ENCODE measurements at places on chromosomes 7 and 10. TPM values are rescaled to one million over a fixed set of nuclear protein-coding genes. Genes with fewer than 3 reads are reported as not detected.

DNA sequence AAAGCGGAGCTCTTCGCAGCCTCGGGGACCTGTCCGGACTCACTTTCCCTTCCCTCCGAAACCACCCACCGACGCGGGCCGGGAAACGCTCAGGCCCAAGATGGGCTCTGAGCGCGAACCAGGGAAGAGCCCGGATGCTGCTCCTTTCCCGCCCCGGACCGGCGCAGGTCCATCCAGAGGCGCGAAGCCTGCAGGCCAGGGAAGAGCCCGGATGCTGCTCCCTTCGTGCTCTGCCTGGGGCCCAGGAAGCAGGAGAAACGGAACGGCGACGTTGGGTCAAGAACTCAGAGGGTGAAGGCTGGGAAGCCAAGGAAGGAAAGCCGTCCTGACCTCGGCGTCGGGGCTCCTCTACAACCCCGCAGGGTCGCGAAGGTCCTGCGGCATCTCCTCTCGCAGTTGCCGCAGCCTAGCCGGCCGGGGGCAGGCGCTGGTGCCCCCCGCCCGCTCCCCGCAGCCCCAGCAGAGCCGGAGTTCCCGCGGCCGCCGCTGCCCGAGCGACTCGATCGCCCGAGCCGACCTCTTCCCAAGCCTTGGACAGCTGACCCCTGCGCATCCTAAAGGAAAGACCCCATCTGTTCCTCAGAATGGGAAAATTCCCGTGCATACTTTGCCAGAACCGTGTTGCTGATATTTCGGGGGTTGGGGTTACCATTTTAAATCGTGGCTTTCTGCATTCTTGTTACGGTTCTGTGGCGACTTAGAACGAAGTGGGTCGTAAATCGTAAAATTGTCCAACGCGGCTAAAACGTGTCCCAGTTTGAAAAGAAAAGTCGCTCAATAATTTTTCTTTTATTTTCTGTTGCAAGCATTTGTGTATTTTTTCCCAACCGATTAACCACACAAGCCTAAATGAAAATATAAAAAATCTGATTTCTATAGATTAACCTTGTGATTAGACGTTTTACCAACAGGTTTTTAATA is 7.5 kb downstream of the HOXA1 start:
- no peak for DNase-seq

- DNase-seq = no peak
These were observed 8.2 kb upstream of the NXPH1 start for GRCh38 chr7:8425223-8425622.

- no peak for DNase-seq
These were observed 23.9 kb upstream of the LEP start for GRCh38 chr7:128217030-128217805.

ASZ1 gene
- polyA plus RNA-seq = not detected

DNA sequence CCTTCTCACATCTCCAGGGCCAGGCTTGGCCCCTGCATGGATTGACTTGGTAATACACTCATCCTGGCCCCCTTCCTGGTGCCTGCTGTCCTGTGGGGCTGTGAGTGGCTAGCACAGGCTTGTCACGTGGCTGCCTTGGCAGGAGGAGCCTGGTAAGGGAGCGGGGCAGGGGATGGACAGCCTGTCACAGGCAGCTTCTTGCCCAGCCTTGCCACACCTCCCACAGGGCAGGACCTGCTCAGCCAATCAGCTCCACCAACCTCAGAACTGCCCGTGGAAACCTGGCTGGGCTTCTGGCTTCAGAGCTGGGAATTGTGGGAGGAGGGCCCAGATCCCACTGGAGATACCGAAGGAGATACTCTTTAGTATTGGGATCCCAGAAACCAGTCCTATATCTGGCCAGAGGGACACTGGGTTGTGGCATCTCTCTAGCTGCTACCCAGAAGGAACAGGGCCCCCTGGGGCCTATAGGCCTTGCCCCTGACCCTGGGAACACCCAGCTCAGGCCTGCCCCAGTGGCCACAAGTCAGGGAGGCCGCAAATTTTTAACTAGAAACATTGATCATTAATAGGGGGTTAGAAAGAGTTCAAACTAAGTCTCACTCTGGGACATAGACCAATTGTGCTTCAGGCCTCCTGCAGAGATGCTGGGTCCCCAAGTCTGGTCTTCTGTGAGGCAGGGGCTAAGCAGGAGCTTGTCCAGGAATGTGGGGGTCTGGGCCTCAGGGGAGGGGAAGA is at the start of gene HOGA1:
TSS of gene HOGA1 (plus strand) at position 330 of the 738 bp plus-strand sequence. CDS start at position 645, 315 bp downstream.
- peak; percentile 52 for DNase-seq

DNA sequence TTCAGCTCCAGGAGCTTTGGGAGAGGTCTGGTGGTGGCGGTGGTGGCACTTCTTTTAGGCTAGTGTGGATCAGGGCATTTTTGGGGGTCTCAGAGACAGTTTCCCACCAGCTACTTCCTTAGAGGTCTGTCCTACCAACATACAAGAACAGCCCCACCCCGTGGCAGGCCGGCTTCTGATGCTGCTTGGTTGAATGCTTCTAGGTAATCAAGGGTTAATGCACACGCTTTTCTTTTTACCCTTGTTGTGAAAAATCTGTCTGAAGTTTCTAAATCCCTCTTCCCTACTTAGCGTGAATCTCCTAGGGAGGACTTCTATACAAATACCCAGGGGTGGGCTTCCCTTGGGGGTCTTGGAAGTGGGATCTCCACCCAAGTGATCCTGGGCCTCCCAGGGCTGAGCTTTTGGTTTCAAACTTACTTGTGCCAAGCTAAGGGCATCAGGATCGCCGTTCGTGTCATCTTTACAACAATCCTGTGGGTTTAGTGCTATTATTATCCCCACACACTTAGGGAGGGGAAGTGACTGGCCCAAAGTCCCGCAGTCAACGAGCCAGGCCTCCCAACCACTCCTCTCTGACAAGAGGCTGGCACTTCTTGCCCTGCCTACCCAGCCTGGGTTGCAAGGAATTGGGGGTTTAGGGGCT is 1.7 kb downstream of the SH2B2 start:
- no peak for DNase-seq

GRCh38 chr10:7370511-7370910 is 40.3 kb downstream of the SFMBT2 start:
- DNase-seq = no peak

DNA sequence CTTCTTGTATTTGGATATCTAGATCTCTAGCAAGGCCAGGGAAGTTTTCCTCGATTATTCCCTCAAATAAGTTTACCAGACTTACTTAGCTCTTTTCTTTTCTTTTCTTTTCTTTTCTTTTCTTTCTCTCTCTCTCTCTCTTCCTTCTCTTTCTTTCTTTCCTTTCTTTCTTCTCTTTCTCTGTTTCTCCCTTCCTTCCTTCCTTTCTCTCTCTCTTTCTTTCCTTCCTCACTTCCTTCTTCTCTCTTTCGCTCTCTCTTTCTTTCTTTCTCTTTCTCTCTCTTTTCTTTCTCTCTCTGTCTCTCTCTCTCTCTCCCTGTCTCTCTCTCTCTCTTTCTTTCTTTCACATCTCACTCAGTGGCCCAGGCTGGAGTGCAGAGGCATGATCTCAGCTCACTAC is 37.0 kb downstream of the UPP1 start:
- DNase-seq = no peak

DNA sequence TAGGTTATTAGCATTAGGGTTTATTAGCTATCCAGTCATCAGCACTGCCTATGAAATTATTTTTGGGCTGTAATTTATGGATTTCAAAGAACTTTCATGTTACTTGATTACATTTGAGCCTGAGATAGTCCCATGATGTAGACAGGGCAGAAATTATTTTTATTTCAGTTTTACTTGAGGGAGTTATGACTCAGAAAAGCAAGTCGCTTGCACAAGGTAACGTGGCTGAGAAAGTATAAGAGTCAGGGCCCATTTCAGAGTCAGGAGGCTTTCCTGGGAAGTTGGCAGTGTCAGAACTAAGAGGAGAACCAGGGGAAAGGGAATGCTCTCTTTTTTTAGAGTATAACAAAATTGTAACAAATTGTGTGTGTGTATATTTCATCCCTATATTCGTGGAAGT is 16.5 kb downstream of the GATA3 start:
- DNase-seq = no peak

- DNase-seq = no peak
These were observed at the start of gene MRLN for GRCh38 chr10:59753267-59753666. Gene MRLN (minus strand): TSS chr10:59753455.
